ENCODE measurements at places on chromosomes 6 and 20.

DNA sequence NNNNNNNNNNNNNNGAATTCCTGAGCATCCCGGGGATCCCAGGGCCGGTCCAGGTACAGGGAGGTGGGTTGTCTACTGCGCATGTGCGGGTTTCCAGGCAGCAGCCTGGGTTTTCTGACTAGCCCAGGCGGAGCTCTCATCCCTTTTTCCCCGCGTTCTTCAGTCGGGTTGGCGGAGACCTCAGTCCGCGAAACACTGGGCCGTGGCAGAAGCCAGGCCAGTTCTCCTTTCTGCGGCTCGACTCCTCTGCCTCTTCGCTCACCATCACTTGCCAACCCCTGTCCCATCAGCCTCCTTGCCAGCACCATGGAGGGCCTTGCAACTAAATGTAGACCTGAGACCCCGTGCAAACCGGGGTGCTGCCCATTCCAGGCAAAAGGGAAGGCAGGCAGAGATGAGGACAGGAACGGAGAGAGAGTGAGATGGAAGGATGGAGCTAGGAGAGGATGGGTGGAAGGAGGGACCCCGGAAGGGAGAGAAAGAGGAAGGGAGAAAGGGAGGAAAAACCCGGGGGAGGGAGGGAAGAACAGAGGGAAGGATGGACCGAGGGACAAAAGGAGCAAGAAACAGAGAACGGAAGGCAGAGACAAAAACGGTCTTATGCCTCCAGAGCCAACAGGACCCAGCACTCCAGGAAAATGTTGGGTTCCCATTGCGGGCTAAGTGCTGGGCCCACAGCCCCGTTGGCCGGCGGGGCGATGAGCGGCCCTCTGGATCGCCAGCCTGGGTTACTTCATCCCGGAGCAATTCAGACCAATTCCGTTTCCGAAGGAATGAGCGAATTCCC is 445.4 kb upstream of the DEFB115 start:
- DNase-seq: no peak

- DNase-seq: no peak
Measured at GRCh38 chr6:14333556-14334305, 216.2 kb downstream of the CD83 start.

GRCh38 chr20:24337069-24337468 is 132.4 kb upstream of the SYNDIG1 start:
- no peak for DNase-seq

- DNase-seq: no peak
Measured at GRCh38 chr6:80468398-80468797, 361.9 kb downstream of the BCKDHB start.

DNA sequence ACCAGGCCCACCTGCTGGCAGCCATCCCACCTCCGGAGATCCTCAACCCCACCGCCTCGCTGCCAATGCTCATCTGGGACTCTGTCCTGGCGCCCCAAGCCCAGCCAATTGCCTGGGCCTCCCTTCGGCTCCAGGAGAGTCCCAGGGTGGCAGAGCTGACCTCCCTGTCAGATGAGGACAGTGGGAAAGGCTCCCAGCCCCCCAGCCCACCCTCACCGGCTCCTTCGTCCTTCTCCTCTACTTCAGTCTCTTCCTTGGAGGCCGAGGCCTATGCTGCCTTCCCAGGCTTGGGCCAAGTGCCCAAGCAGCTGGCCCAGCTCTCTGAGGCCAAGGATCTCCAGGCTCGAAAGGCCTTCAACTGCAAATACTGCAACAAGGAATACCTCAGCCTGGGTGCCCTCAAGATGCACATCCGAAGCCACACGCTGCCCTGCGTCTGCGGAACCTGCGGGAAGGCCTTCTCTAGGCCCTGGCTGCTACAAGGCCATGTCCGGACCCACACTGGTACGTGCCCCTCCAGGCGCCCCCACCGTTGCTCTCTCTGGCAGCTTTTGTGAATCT is 1.1 kb downstream of the SNAI1 start:
- no peak for DNase-seq

DNA sequence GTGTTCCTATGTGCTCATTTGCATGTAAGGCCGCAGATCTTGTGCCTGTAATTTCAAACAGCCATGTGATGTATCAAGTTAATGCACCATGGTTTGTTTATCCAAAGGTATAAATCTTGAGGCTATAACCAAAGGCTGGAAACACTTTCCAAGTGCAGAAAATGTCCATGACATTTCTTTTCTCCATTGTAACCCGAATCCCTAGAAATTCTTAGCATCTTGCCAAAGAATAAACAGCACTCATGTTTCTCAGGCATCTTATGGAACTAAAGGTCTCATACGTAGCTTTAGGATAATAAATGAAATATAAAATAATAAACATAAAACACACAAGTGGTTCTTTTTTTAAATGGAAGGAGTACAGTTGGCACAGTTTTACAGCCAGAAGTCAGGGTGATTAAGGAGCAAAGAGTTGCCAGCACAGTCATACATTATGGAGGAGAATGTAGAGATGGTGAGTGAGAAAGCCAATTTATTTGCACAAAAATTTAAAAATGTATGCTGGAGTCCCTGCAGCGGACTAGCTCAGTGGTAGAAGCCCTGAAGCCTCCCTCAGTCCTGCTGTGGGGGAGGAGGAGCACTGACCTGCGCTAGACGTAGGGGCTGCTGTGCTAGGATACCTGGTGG is 18.0 kb downstream of the CDH26 start:
- DNase-seq: no peak

DNA sequence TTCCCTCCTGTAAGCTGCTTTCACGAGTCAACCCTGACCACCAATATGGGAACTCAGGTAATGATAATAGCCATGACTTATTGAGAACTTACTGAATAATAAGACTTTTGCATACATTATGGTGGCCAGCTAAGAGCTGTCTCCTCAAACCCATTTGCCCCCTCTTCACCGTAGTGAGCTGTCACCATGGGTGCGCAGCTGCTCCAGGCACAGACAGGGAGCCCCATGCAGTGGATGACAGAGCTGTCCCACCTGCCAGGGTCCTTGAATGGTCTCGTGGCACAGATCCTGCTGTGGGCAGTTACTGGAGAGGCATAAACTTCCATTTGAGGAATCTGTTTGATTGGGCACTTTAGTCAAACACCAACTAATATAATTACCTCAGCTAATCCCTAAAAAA is 1.9 kb downstream of the SLC22A16 start:
- no peak for DNase-seq

DNA sequence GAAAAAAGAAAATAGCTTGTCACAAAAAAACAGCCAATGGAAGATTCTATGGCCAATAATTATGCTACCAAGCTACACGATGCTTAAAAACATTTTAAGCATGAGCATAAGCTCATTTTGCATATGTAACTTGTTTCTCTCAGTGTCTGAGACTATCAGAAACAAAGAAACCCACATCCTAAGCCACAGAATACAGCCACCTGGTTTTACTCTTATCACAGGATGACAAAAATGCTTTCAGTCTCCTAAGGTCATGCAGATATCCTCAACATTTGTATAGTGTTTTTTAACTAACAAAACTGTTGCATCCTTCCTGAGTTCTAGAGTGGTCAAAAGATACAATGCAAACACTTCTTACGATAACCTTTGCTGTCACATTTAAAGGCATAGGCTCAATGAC is 172.1 kb upstream of the RUNX2 start:
- DNase-seq: no peak

DNA sequence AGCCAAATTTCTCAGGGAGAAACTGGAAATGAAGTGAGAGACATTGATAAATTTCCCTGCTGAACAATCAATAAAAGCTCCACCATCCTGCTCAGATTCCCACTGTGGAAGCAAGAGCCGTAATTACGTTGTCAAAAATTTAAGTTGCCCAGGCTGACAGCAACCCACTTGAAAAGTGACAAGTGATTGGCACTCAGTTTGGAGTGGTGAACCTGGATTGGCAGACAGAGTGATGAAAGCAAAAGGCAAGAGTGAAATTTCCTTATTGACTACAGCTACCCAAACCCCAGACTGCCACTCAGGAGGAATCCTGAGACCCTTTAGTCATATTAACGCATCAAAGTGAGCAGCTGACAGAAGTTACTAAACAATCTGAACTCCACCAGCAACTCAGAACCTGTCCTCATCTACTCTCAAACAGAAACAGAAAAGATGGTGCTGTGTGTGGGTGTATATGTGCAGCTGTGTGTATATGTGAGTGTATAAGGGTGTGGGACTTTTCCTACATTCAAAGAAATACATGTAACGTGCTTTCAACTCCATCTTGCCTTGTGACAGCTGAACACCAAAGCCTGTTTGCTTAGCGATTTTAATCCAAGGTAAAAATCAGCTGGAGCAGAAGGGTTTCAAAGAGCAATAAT is 157.4 kb downstream of the PKHD1 start:
- no peak for DNase-seq

- no peak for DNase-seq
Measured at GRCh38 chr6:67882436-67883311, 752.4 kb upstream of the ADGRB3 start.

DNA sequence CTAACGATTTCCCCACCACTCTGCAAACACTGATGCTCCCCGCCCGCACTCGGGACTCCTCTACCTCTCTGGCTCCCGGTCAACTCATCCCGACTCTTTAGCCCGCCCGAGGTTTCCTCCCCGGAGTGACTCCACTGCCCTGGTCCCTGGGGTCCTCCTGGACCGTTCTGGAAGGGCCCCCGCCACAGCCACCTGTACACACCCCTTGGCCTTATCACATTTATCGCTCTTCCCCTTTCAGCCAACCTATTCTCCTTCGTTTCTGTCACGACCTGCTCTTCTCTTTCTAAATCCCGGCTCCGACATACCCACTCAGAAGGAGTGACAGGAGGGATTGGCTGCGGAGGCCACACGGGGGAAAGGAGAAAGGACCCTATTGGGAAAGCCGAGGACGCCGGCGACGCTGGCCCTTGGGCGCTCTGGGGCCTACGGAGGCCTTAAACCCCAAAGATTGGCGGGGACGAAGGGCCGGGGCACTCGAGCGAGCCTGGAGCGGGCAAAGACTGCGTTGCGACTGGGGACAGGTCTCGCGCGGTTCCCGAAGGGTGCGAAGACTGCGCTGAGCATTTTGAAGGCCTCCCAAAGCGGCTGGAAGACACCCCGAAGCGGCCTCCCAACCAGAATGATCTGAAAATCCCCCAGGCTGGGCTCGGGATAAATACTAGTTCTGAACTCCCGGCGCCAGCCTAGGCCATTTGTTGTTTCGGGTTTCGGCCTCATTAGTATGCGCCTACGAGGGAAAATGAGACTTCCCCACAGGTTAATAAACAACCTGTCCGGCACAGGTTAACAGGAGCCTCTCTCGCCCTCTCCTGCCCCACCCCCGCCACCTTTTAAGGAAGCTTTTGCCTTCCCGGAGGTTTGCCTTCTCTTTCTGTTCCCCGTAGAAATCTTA is 9.2 kb downstream of the SIM1 start:
- DNase-seq: no peak

- DNase-seq: no peak
Measured at GRCh38 chr20:4507288-4507719, 214.4 kb upstream of the PRND start.

- DNase-seq: no peak
Measured at GRCh38 chr20:36544134-36545018, 3.1 kb downstream of the MYL9 start.

DNA sequence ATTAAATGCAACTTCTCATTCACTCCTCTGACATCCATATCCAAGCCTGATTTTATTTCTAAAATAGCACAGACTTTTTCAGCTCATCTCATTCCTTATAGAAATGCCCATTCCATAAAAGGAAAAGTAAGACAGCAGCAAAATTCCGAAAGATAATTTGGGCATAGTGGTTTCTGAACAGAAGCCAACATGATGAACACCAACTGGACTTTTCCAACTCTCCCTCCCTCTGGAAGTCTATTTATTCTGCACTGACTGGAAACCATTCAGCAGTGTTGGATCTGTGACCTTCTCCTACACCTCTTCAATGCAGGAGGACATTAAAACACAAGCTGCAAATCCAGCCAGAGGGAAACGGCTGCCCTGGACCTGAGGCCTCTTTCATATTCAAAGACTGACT is 306.2 kb upstream of the NT5E start:
- DNase-seq: no peak

- DNase-seq: no peak
Measured at GRCh38 chr6:21396313-21396712, 197.2 kb upstream of the SOX4 start.

DNA sequence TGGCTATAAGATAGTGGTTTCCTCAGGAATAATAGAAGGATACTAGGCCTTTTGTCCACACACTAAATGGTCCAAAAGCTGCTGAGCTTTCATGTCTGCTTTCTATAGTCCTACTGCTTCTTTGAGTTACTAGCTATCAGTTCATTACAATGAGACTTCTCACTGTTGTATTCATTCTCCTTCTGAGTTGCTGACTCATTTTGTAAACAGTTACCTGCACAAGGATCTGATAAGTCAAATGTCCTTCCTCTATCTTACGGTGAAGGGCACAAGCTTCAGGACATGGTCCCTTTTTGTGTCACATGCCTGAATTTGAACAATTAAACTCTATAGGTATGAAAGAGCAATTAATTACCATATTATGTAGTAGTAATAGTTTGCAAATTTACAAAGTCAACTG is 90.5 kb downstream of the MAN1A1 start:
- no peak for DNase-seq

DNA sequence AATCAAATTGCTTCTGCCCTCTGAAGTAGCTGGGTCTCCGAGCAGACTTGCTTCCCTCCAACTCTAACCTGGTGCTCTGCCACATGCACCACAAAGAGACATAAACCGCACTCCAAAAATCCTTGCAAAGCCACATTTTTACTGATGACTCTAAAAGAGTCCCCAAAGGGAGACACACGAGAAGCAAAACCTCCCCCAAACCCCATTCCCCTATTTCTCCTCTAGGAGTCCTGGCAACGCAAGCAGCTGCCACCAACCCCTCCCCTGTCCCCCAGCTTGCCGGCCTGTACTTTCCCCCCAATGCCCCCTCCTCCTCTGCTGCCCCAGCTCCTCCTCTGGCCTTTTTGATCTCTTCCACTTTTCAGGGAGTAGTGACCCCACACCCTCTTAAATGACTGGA is 180.1 kb upstream of the ARID1B start:
- no peak for DNase-seq

DNA sequence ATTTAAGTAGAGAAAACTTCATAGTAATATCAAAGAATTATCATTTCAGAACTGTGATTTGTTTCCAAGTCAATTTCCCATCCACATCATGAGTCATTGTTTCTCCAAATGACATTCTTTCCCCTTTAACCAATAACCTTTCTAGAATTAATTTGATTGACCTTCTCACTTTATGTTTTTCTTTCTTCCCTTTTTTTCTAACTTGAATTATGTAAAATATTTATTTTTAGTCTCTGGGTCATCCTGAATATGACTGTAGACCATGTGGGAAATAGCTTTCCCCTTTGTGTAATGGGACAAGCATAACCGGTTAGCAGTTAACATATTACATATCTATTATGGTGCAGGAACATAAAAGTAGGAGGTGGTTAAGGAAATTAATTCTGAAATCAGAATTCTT is 291.1 kb downstream of the GJA1 start:
- DNase-seq: no peak

DNA sequence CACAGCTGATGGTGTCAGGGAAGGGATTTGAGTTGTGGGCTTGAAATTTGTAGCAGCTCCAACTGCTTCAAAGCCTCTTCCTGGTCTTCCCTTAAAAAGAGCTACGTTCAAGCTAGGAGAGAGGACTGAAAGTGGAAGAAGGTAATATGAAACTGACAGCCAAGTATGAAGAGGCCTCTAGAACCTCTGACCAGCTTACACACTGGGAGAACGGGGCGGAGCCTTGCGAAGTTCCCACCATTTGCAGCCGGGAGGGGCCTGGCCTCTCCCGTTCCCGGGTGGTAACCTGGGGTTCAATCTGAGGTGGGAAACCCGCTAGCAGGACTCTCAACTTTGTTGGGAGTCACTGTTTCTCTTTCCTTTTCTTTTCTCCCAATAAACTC is 97.8 kb upstream of the PDE10A start:
- DNase-seq: no peak

All from stimulated activated CD4-positive, alpha-beta T cell treated with anti-CD3 and anti-CD28 coated beads, Interleukin-1b, Interleukin-23, amount 100 ng/mL, for 48 hours (primary cell).